ENCODE measurements at places on chromosomes 5 and 9.

DNA sequence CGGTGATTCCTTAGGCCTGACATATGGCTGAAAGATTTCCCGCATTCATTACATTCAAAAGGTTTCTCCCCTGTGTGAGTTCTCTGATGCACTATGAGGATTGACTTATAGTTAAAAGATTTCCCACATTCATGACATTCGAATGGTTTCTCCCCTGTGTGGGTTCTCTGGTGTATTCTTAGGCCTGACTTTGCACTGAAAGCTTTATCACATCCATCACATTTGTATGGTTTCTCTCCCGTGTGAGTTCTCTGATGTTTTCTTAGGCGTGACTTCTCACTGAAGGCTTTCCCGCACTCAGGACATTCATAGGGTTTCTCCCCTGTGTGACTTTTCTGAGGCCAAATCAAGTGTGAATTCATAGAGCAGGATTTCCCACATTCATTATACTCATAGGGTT is 35.8 kb downstream of the ZNF782 start:
- DNase-seq, result no peak

GRCh38 chr5:4413996-4414395 is 726.1 kb upstream of the ADAMTS16 start:
- DNase-seq, result no peak

DNA sequence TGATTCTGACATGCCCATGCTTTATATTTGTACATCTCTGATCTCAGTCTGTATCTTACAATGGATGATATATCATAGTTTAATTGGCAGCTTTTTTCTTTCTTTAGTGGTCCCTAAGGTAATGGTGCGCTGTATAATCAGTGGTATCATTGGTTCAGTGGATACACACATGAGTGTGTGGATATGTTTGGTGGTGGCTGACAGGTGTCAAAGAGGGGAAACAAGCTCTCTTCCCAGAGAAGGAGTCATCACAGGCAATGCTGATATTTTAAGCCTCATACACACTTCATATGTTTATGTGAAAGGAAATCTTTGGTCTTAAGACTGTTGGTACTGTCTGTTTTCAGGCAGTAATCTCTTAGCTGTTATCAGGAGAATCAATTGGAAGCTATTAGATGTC is 52.1 kb upstream of the KIAA1958 start:
- DNase-seq, result no peak

DNA sequence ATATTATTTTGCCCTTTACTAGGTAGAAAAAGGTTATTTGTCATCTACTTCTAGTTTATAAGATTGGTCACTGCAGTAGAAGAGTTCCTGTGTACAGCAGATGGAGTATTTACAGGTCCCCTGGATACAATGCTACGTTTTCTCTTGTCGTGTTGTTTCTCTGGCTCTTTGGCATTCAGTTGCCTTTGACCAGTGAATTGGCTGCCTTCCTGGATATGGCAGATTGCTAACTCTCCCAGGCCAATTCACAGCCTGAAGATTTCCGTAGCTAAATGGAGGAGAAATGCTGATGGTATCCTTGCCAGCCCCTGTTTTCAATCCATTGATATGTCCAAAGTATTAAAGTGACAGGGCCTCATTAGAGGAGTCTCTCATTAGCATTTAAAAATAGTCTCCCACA is 32.5 kb upstream of the GNAQ start:
- DNase-seq, result no peak

DNA sequence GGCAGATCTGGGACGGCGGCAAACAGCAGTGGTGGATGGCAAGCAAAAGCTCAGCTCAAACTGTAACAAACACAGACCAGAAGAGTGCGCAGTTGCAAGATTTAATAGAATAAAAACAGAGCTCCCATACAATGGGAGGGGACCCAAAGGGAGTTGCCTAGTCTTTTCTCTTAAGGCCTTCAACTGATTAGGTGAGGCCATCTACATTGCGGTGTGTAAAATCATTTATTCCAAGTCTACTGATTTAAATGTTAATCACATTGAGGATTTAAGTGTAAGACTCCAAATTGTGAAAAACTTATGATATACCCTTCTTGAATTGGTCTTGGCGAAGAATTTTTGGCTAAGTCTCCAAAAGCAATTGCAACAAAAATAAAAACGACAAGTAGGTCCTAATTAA is 21.6 kb upstream of the C1QTNF3 start:
- no peak for DNase-seq

GRCh38 chr9:123509646-123510045 is 153.6 kb downstream of the CRB2 start:
- no peak for DNase-seq

- DNase-seq, result no peak
Measured at GRCh38 chr9:99948896-99949295, 42.4 kb downstream of the STX17 start.

All from cardiac septum (tissue), 1 donor.